ENCODE measurements at places on chromosomes 5 and 9. TPM values are rescaled to one million over a fixed set of nuclear protein-coding genes. Genes with fewer than 3 reads are reported as not detected.

Gene PCDHB13
- 5.1 TPM for total RNA-seq

Gene ARSI
- total RNA-seq: 3.1 TPM

Gene TMC1
- not detected for total RNA-seq

Gene IFNA17
- total RNA-seq: not detected

Gene IFNB1
- not detected for total RNA-seq

Gene SUSD3
- total RNA-seq: 2.1 TPM

Gene ASS1
- total RNA-seq: 94.9 TPM

All from gastroesophageal sphincter (tissue), 4 donors.